ENCODE measurements at places on chromosomes 13 and 19.

- no peak for DNase-seq
Observed at GRCh38 chr13:32272021-32272683, 43.0 kb downstream of the ZAR1L start.

GRCh38 chr19:6406401-6406800, 13.4 kb upstream of the GTF2F1 start:
- DNase-seq, result no peak

GRCh38 chr13:91277013-91277676, 70.3 kb upstream of the MIR17HG start:
- DNase-seq, result no peak

DNA sequence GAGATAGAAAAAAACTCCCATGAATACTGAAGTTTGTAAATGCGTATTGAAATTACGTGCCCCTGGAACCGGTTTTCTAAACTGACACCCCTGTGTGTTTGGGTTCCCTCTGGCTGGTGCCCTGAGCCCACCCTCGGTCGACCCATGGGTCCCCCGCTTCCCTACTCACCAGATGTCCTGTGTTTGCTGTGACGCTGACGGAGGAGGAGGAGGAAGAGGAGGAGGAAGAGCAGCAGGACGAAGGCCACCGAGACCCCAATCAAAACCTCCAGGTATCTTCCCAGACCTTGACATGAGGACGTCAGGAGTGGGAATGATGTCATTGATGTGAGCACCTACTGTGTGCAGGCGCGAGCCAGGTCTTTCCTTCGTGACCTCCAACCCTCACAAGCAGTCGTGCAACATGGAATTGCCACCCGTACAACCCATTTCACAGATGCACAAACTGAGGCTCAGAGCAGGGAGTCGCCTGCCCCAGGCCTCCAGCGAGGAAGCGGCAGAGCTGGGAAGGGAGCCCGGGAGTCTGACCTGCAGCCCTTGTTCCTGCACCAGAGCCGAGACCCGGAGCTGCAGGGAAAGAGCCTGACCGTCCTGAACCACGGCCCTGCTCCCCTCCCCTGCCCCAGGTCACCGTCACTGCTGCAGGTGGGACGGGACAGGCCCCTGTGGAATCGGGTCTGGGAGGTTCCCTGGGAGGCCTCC, 3.7 kb downstream of the LILRB3 start:
- DNase-seq, result no peak

DNA sequence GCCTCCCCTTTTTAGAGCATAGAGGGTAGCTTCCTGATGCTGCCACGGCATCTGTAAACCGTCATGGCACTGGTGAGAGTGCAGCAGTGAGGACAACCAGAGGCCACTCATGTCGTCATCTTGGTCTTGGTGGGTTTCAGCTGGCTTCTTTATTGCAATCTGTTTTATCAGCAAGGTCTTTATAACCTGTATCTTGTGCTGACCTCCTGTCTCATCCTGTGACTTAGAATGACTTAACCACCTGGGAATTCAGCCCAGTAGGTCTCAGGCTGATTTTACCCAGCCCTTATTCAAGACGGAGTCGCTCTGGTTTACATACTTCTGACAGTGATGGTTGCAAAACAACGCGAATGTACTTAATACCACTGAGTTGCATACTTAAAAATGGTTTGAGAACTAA, 14.4 kb upstream of the FBN3 start:
- DNase-seq, result no peak

DNA sequence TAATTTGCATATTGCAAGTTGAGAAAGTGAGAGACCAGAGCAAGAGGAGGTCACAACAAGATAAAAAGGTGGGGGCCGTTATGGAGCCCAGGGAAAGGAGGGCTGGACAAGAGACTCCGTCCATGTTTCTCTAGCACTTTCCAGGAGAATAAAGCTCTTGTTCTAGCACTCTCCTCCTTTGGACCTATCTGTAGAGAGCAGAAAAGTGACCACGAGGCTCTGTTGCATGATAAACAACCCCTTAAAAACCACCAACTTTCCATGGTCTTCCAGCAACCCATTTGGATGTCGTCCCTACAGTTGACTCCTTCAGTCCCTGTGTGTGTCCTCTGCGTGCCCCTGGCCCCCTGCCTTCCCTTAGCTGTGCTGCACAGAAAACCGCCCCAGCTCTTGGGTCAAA, 4.1 kb upstream of the ARL11 start:
- DNase-seq, result no peak

- DNase-seq, result no peak
Observed at GRCh38 chr19:35712567-35713505, 5.0 kb upstream of the KMT2B start.

DNA sequence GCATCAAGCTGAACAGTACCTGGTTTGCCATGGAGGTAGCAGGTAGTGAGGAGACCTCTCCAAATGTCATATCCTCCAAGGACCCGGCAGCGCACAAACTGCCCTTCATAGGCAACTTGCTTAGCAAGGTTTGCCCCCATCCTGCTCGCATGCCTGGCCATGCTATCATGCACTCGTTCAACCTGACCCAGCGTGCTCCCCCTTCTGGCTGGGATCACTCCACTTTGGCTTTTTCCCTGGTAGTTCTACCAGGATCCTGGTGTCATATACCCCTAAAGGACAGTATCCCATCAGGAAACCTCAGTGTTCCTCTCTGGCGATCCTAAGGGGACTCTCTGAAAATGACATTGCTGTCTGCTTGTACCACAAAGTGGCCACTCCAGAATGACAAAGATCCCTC, 38.6 kb upstream of the ZNF30 start:
- no peak for DNase-seq

- no peak for DNase-seq
Observed at GRCh38 chr19:11982526-11982925, 17.7 kb downstream of the ZNF763 start.

DNA sequence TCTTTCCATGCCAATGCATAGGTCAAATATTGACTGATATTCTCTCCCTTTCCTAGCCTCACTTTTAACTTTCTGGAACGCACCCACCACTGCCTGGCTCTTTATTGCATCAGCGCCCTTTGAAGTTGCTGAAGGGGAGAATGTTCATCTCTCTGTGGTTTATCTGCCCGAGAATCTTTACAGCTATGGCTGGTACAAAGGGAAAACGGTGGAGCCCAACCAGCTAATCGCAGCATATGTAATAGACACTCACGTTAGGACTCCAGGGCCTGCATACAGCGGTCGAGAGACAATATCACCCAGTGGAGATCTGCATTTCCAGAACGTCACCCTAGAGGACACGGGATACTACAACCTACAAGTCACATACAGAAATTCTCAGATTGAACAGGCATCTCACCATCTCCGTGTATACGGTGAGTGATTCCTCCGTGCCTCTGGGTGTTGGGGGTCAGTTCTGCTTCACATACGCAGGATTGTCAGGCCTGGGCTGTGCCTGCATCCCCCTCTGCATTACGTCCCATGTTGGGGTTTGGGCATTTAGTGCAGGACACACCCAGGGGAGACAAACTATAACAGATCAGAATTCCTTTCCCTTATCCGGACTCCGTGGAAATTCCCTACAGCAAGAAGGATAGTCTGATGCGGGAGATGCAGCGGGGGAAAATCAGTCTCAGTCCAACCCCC, 1.3 kb downstream of the CEACAM21 start:
- DNase-seq, result no peak

GRCh38 chr19:55376241-55376933, at the start of gene TMEM190:
TSS of gene TMEM190 (plus strand) at chr19:55376826. CDS start at chr19:55376854, 28 bp downstream.
- no peak for DNase-seq

DNA sequence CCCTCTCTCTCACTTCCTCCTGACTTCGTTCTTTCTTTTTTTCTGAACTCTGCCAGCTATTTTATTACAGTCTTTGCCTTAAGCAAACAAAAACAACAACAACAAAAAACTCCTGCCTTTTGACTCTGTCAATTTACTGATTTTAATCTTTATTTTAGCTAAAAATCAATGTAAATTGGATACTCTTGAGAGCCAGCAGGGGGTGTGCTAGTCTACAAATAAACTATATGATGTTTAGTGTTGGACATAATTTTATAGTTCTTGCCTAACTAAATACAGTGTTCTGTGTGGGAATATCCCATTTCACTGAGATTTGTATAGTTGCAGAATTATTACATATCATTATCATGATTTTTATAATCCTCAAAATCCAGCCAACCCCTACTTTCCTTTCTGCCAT, 1199.9 kb upstream of the SPRY2 start:
- DNase-seq, result no peak

- no peak for DNase-seq
Observed at GRCh38 chr19:15995536-15995935, 46.7 kb downstream of the OR10H4 start.

DNA sequence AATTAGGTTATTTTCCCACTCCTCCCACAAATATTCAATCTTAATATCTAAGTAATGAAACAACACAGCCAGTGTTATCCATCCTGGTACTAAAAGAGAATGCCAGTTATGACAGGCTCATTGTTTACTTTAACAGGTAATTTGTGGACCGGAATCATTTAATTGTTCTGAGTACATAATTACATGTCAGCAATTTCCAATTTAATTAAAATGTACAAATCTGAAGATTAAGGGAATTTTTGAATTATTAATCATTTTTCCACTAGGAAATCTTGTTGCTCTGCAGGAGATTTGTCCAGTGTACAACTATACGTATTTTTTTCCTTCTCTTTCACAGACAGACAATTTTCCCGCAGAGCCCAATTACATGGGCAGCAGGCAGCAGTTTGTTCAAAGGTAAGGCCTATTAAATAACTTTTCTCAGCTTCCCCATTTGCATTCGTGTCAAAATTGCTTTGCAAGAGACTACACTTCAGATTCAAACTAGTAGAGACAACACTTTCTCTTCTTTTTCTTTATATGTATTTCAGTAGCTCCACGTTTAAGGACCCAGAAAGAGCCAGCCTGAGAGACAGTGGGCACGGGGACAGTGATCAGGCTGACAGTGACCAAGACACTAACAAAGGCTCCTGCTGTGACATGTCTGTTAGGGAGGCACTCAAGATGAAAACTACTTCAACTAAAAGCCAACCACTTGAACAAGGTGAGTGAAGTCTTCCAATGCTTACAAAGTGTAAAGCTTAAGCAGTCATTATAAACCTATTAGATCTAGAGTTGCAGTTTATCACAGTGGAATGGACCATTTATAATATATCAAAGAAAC, 34.8 kb downstream of the PCDH17 start:
- no peak for DNase-seq

DNA sequence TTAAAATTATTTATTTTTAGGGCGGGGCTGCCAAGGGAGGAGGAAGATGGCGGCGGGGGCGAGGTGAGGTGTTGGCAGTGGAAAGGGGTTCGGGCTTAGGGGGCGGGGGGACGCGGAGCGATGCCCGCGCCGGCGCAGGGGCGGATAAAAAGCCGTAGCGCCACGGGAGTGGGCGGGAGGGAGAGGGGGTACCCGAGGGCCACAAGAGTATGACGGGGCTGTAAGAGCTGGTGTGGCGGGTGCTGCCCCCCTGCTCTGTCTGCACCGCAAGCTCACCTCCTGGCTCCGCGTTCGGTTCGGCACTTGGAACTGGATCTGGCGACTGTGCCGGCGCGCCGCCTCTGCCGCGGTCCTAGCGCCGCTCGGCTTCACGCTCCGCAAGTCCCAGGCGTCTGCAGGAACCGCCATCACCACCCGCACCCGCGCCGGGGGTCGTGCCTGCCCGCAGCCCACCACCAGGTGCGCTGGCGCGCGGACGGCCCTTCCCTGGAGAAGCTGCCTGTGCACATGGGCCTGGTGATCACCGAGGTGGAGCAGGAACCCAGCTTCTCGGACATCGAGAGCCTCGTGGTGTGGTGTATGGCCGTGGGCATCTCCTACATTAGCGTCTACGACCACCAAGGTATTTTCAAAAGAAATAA, 265.2 kb upstream of the SGCG start:
- DNase-seq, result no peak

DNA sequence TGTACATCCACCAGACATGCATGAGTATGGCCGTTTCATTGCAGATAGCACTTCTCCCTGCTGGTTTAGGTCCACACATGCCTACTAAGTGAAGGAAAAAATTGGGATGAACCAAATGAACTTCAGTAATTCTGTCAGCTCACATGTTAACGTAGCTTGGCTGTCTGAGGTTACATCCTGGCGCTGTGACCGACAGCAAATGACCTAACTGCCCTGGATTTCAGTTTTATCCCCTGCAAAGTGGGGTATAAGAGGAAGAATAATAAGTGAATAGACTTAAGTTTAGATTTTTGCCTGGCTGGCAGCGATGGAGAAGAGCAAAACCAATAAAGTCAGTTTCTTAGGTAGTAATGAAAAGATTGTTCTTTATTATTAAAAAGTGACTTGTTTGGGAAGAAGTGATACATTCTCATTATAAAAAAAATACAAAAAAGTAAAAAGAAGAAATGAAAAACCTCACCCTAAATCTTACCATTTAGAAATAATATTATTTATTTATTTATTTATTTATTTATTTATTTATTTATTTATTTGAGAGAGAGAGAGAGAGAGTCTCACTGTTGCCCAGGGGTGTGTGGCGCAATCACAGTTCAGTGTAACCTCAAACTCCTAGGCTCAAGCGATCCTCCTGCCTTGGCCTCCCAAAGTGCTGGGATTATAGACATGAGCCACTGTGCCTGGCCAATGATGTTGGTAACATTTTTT, 4.2 kb upstream of the RNF113B start:
- DNase-seq, result no peak

- DNase-seq, result no peak
Observed at GRCh38 chr13:19674898-19675297, 41.4 kb downstream of the MPHOSPH8 start.

GRCh38 chr13:39900106-39900750, 244.8 kb downstream of the COG6 start:
- DNase-seq, result no peak

GRCh38 chr13:84630476-84630875, 748.2 kb upstream of the SLITRK1 start:
- DNase-seq, result no peak

GRCh38 chr19:2716275-2716650, 4.9 kb downstream of the DIRAS1 start:
- no peak for DNase-seq

DNA sequence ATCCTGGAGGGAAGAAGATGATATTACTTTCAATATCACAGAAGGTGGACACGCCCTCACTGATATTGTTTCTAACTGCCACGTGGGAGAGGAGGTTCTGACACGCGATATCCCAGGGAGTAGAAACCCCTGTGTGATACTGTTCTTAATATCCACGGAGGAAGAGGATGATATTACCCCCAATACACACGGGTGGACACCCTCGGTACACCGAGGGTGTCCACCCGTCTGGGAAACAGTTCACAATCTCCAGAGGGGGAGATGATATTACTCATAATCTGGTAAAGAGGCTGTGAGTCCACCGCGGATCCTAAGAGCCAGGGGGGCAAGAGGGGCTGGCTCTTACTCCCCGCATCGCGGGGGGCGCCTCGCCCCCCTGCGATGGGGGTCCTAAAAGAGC, 29.7 kb upstream of the RGCC start:
- DNase-seq, result no peak

GRCh38 chr13:46698014-46698413, 98.9 kb downstream of the ESD start:
- no peak for DNase-seq

- DNase-seq, result no peak
Observed at GRCh38 chr13:37397535-37397934, 201.0 kb downstream of the POSTN start.
